ENCODE measurements at places on chromosomes 2 and 18. TPM values are rescaled to one million over a fixed set of nuclear protein-coding genes. Genes with fewer than 3 reads are reported as not detected.

Gene KLHL29
- total RNA-seq = 3.4 TPM

DNA sequence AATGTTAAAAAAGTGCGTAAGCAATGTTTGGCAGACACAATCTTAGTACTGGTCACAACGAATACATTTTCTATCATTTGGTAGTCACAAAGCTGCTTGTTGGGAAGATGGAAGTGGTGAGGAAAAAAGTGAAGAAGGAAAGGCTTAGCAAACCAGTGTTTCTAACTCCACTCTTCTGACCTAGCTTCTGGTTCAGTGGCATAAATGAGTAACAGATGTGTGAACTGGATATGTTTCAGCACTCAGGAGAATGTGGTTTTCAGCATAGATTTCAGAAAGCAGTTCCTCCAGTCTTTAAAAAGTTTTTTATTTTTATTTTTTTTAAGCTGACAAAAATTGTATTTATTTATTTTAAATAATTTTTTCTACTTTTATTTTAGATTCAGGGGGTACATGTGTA, 357.1 kb downstream of the CPS1 start:
- no peaks in the 10 kb centered on the region for H3K27me3 ChIP-seq
- no peak overlapping the region for H3K27ac ChIP-seq
- no peaks in the 10 kb centered on the region for H3K4me1 ChIP-seq
- H3K36me3 ChIP-seq = no peaks in the 10 kb centered on the region
- DNase-seq = no peak
- H3K4me3 ChIP-seq = no peak overlapping the region

DNA sequence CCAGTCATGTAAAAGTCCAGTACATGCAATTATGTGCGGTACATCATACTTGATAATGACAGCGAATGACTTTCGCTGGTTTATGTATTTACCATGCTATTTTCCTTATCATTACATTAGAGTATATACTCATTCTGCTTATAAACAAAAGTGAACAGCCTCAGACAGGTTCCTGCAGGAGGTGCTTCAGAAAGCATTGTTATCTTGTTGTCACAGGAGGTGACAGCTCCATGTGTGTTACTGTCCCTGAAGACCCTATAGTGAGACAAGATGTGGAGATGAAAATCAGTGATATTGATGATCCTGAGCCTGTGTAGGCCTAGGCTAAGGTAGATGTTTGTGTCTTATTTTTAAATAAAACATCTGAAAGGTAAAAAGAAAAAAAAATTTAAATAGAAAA, 15.3 kb upstream of the MPPE1 start:
- no peak overlapping the region for H3K27ac ChIP-seq
- H3K36me3 ChIP-seq = no peaks in the 10 kb centered on the region
- H3K4me1 ChIP-seq = no peaks in the 10 kb centered on the region

DNA sequence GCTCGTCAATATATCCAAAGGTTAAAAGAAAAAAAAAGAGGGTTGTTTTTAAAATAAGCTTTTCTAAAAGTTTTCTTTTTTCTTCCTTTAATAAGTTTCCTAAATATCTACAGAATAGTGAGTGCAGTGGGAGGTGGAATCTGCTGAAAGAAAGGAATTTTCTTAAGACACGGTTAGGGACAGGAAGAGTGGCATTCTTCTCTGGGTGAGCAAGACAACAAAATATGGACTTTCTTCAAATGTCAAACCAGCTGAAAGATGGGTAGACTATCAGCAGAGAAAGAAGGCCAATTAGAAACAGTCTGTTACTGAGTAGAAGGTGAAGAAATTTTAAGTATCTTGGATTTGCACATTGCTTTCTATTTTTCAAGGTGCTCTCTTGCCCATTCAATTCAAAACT, 222.7 kb upstream of the PIK3C3 start:
- no peaks in the 10 kb centered on the region for H3K36me3 ChIP-seq
- no peak for DNase-seq
- no peak overlapping the region for H3K4me3 ChIP-seq
- H3K27ac ChIP-seq = no peak overlapping the region

DNA sequence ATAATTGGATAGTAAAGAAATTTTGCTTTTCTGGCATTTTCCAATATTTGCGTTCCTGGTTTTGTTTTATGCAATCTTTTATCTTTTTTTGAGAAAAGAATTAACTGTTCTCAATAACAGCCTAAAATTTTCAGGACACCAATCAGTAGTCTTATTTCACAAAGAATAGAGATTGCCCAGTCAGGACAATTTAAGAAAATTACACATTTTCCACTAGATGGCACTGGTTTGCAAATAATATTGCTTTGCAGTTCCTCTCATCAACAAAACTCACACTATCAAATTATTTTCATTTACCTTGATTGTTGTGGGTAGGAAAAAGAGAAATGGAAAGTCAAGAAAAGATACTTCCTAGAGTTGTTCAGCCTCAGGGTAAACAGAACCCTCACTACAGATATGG, 2.4 kb upstream of the RBM45 start:
- no peak overlapping the region for H3K4me3 ChIP-seq
- no peaks in the 10 kb centered on the region for H3K27me3 ChIP-seq
- DNase-seq = peak; percentile 39
- H3K4me1 ChIP-seq = peaks cover 12% of the 10 kb centered on the region

All from B cell (primary cell).